Stimulated activated CD8-positive, alpha-beta memory T cell treated with anti-CD3 and anti-CD28 coated beads, Interleukin-7, amount 100 ng/mL, for 1 hour (primary cell): ENCODE measurements at places on chromosomes 6 and 20.
A peak's percentile ranks its signal among the peaks of the same experiment; 100 is the strongest.

GRCh38 chr20:58424218-58424969, 35.4 kb downstream of the VAPB start:
- DNase-seq = no peak

DNA sequence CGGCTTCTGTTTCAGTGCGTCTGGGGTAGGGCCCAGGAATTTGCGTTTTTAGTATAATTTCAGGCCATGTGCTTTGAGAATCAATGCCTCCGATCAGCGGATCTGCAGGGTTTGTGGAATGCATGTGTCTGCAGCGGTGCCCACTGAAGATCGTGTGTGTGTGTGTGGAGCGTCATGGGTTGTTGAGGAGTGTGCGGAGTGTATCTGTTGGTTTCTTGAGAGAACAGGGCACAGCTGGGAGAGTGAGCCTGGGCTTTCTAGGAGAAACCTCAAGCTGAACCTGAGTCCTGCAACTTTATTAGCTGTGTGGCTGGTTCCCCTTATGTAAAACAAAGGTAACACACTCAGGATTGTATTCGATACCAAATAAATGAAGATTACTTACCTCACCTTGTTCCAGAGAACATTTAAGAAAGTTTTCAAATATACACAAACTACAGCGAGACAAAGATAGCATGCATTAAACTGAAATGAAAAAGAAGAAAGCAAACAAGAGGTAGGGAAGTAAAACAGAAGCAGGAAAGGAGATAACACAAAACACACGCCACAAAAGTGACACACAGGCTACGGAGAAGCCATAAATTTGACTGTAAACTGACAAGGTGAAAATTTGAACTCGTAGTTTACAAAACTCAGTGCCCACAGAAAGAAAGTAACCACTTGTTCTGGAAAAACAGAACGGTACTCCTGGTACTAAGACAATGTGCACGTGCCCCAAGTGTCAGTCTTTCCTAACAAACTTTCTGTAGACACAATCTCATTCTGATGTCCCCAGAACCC, 28.8 kb downstream of the PDE10A start:
- DNase-seq = no peak

DNA sequence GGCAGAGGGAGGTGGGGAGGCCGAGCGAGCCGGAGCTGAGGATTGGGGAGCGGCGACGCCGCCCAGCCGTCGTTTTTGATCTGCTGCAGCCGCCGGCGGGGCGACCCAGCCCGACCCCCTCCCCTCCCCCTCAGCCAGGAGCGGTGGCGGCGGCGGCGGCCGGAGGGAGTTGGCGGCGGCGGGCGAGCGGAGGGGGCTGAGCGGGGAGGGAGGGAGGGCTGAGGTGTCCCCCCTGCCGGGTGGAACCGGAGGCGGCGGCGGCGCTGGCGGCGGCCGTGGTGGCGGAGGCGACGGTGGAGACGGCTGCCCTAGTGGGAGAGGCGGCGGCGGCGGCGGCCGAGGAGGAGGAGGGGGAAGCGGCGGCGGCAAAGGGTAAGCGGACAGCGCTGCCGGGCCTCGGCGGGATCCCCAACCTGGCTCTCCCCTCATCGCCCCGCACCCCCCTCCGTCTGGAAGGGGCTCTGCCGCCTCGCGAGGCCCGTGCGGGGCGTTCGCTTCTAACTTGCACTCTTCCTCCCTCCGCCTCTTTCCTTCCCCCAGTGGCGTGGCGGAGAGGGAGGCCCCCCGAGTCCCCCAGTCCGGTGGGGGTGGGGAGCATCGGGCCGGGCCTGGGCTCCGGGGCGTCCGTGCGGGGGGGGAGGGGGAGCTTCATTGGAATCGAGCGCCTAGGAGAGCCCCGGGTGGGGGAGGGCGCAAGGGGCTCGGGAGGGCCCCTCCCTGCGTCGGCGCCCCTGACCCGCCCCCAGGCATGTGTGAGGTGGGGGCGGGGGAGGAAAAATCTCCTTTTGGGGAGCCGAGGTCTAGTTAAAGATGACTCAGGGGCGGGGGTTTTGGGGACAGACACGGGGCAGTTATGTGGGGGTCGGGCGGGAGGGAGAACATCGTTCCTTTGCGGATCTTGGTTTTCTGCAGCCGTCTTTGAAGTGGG, at the start of gene TAB2:
TAB2 (plus strand) TSS at position 69 of the 928 bp plus-strand sequence. CDS start 52,286 bp downstream, outside the sequence.
- peak; percentile 41 for DNase-seq

- no peak for DNase-seq
Observed at GRCh38 chr20:17227669-17228623, 1.1 kb downstream of the PCSK2 start.

GRCh38 chr6:71228461-71229041, 60.1 kb upstream of the OGFRL1 start:
- DNase-seq = no peak

GRCh38 chr6:78631976-78632375, 235.4 kb upstream of the IRAK1BP1 start:
- no peak for DNase-seq

DNA sequence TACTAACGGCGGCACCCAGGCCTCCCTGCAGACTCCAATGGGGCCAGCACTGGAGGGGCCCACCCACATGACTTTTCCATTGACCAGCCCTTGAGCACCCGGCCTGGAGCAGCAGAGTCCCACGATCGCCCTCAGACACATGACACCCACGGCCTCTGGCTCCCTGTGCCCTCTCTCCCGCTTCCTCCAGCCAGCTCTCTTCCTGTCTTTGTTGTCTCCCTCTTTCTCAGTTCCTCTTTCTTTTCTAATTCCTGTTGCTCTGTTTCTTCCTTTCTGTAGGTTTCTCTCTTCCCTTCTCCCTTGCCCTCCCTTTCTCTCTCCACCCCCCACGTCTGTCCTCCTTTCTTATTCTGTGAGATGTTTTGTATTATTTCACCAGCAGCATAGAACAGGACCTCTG, 26.1 kb upstream of the FANCE start:
- DNase-seq = no peak

DNA sequence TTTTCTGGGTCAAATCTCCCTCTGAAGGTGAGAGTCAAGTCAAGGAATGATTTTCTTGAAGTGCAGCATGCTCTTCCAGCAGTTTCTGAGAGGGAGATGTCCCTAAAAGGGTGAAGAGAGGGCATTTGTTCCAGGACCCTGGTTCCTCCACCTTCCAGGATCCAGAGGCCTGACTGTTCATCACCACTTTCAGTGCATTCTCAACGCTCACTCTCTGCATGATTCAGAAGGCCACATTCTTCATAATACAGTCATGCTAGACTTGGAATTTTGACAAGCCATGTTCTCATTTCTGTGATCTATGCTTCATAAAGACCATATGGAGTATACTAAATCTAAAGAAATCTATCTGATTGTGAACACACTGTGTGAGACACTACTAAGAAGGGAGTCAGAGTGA, 85.1 kb downstream of the PDE7B start:
- no peak for DNase-seq

GRCh38 chr20:34987288-34988190, 31.9 kb downstream of the MYH7B start:
- no peak for DNase-seq

DNA sequence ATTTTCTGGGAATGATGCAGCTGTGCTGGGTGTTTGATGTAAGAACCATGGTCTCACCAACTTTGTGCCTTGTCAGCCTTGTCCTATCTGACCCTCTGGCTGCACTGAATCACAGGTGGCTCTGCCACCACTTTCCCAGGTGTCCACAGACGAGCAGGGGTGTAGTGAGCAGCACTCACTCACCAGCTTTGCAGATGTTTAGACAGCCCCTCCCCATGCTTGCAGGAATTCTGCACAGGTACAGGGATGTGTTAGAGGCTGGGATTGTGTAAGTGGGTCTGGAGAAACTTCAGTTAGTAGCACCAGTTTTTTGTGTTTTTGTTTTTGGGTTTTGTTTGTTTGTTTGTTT, 88.2 kb upstream of the NAA20 start:
- DNase-seq = no peak

DNA sequence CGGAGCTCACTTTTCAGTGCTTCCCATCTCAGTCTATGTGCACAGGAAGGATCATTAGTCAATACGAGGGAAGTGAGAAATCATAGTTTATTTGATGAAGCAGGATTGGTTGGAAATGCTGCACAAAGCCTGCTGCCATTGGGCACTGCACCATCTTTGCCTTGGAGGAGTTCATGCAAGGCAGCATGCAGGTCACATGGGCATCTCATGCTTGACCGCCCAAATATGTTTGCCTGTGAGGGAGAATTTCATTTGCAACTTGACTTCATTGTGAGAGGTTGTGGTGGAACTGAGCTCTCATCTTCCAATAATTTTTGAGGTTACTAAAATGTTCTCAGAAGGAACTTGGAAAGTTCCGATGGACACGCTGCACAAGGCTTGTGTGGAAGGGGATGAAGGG, 83.9 kb upstream of the SYNDIG1 start:
- DNase-seq = no peak

GRCh38 chr20:2657674-2658073, 5.2 kb downstream of the NOP56 start:
- DNase-seq = no peak

- no peak for DNase-seq
Observed at GRCh38 chr20:25078662-25079061, 3.3 kb downstream of the VSX1 start.

DNA sequence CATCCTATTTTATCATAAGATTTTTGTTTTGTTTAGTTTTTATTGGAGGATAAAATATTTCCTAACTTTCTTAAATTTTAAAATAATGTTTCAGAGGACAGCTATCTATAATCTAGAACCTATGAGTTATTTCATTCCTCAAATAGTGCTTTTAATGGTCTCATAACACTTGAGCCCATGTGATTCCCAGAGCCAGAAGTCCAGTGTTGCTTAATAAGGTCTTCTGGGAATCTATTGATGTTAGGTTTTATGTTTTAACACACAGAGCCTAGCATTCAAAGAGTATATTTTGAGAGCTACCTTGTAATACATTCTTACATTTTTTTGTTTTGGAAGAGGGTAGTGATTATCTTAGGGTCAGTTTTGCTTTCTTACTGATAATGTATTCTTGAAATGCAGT, 200.2 kb downstream of the CENPW start:
- DNase-seq = no peak

GRCh38 chr6:122673343-122673961, 63.2 kb downstream of the PKIB start:
- no peak for DNase-seq

DNA sequence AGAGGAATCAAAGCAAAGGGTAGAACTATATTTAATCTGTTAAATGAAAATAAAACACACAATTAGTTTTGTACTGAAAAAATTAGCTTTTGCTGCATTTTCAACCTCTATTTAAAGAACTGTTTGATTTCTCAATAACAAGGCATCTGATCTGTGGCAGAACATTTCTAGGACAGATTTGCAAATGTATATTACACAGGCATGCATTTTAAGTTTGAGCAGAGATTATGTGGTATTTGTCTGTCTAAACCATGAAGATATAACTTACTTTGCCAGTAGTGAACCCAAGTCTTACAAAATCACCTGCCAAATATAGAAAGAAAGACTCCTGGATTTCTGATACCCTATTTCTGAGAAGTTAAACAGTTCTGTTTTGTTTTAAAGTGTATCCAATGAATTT, 71.9 kb downstream of the TFAP2B start:
- no peak for DNase-seq

GRCh38 chr20:48667481-48667880, 160.3 kb downstream of the PREX1 start:
- DNase-seq = no peak

- DNase-seq = no peak
Observed at GRCh38 chr6:137013738-137014602, 30.8 kb downstream of the IL20RA start.

DNA sequence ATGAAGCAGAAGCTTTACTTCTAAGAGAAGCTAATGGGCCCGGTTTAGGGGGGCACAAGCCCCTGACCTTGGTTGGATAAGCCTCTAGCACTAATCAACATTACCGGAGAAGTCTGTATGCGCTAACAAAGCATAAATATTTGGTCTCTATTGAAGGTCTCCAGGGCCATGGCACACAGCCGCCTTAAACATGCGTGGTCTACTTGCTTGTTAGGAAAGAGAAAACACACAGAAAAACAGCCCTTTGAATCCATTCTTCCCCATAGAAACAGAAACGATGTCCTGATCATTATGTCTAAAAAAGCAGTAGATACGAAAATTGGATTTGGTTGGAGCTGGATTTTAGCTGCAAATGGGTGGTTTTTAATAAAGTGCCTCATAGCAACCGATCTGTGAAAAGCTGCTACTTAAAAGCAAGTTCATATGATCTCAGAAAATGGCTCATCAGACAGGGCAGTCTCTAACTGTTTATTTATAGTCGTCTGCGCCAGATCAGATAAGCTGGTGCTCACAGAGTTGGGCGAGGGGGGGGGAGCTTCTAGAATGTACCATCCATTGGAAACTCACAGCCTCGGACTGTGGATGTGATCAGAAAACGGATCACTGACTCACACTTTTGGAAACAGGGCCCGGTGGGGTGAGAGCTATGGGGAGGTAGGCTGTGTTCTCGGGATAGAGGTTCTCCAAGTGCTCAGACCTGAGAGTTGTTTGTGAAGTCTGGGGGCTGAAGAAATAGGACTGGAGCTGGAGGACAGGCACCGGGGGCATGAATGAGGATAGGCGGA, 35.3 kb upstream of the APCDD1L start:
- DNase-seq = no peak

- no peak for DNase-seq
Observed at GRCh38 chr20:8678098-8678776, 390.6 kb upstream of the PLCB4 start.

- DNase-seq = no peak
Observed at GRCh38 chr6:11196511-11197174, 35.8 kb downstream of the NEDD9 start.

GRCh38 chr6:2744778-2745177, 5.9 kb downstream of the MYLK4 start:
- DNase-seq = no peak

GRCh38 chr6:14270925-14271788, 153.6 kb downstream of the CD83 start:
- no peak for DNase-seq

GRCh38 chr20:17172836-17173516, 53.9 kb upstream of the PCSK2 start:
- DNase-seq = no peak

DNA sequence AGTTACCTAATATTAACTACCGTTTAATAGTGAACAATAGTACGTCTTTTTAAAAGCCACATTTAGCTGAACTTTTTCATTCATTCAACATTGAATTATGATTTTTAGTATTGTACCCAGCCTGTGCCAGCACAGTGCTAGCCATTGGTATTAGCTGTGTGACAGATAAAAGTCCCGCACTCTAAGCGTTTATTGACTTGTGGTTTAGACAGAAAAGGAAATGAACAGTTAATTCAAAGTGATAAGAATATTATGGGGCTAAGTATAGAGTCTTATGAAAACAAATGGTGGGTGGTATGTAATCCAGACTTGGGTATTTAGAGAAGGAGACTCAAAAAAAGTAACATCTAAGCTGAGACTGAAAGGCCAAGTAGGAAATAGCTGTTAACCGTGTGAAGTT, 202.3 kb downstream of the RPS12 start:
- no peak for DNase-seq

DNA sequence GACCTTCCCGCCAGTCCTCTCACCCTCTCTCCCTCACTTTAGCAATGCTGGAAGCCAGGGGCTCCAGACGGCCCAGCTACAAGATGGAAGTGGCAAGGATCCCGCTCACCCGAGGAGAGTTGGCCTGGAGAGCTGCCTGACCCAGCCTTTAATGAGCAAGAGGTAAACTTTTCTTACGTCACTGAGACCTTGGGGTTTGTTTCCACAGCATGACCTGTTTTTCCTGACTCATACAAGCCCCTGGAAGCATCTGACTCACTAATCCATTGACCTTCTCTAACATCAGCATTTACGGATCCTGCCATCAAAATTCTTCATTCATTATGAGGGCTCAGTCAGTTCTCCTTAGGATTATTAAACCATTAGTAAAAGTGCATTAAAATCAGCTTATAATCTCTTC, 120.4 kb downstream of the MYLK4 start:
- DNase-seq = no peak
